Activated T-helper 17 cell treated with anti-CD3 and anti-CD28 coated beads, Interleukin-2, amount 50 U/mL, for 72 hours (primary cell): ENCODE measurements at places on chromosomes 2 and 18.

- ATAC-seq, result no peak
These were observed 99.7 kb upstream of the UGP2 start for GRCh38 chr2:63741884-63742579.

- ATAC-seq, result no peak
These were observed 200.6 kb upstream of the RBMS1 start for GRCh38 chr2:160694221-160694620.

- ATAC-seq, result no peak
These were observed 32.3 kb upstream of the XDH start for GRCh38 chr2:31446848-31447247.

DNA sequence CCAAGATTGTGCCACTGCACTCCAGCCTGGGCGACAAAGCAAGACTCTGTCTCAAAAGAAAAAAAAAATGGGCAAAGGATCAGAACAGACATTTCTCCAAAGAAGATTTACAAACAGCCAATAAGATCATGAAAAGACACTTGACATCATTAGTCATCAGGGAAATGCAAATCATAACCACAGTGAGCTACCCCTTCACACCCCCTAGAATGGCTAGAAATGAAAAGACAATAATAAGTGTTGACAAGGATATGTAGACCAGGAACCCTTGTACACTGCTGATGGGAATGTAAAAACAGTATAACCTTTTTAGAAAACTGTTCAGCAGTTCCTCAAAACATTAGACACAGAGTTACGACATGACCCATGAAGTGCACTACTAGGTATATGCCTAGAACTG is 18.4 kb upstream of the MTERF4 start:
- peak; percentile 72 for ATAC-seq

- ATAC-seq, result no peak
These were observed 13.3 kb upstream of the RPL31 start for GRCh38 chr2:100988630-100989417.

- ATAC-seq, result no peak
These were observed 319.4 kb downstream of the NRXN1 start for GRCh38 chr2:50712569-50712968.

DNA sequence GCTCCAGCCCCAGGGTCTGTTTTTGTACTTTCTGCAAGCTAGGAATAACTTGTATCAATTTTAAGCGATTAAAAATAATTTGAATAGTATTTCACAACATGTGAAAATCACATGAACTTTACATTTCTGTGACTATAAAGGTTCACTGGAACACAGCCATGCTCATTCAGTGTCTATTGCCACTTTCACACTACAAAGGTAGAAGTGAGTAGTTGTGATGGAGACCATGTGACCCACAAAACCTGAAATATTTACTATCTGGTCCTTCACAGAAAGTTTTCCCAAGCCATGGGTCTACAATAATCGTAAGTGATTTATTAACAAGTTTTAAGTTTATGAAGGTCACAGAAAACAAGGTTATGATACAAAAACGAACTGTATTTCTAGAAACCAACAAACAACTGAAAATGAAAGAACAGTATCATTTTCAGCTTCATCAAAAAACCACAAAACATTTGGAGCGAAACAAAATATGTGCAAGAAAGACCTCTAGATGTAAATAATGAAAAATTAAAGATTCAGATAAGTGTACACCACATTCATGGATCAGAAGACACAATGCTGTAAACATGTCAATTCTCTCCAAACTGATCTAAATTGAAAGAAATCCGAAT is 68.9 kb upstream of the DNER start:
- no peak for ATAC-seq

GRCh38 chr2:86039963-86040655 is 65.6 kb downstream of the POLR1A start:
- no peak for ATAC-seq

DNA sequence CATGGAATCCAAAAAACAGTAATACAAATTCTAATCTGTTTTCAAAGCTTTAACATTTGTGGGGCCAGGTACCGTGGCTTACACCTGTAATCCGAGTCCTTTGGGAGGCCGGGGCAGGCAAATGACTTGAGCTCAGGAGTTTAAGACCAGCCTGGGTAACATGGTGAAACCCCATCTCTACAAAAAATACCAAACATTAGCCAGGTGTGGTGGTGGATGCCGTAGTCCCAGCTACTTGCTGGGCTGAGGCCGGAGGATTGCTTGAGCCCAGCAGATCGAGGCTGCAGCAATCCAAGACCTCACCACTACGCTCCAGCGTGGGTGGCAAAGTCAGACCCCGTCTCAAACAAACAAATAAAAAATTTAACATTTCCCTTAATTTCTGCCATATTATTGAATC is 74.3 kb upstream of the SALL3 start:
- ATAC-seq, result no peak

GRCh38 chr2:99836690-99837605 is 305.4 kb downstream of the AFF3 start:
- no peak for ATAC-seq

GRCh38 chr18:2905854-2906703 is 59.3 kb downstream of the EMILIN2 start:
- peak; percentile 64 for ATAC-seq

DNA sequence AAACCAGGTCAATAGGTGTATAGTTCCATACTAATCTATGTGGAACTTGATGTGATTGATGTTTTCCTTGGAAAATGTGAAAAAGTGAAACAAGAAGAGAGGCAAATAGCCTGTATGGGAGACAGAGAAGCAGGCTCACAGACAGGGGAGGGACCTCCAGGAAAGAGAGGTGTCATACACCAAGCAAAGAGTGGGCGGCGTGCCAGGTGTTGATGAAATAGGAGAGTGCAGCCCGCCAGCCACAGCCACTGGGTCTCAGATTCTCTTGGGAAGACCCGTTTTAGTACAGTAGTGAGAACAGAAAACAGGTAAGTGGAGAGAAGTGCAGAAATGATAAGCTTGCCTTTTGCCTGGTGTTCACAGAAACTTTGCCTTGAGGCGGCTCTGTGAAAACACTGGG is 301.9 kb downstream of the ZNF407 start:
- no peak for ATAC-seq

DNA sequence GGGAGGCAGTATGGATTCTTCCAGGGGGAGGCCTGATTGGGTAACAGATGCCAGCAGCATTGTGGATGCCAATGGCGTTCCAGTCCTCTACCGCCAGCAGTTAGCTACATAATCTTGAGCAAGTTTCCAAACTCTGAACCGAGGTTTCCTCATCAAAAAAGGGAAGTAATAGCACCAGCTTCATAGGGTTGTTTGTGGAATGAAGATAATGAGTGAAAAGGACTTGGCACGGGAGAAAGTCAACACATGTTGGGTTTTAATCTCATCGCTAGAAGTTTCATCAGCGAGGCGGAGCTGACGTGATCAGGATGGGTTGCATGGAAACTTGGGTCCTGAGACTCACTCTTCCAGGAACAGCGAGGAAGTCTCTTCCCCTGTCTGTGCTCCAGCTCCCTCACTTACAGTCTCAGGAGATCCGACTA is 266.7 kb downstream of the SH3BP4 start:
- ATAC-seq, result no peak

DNA sequence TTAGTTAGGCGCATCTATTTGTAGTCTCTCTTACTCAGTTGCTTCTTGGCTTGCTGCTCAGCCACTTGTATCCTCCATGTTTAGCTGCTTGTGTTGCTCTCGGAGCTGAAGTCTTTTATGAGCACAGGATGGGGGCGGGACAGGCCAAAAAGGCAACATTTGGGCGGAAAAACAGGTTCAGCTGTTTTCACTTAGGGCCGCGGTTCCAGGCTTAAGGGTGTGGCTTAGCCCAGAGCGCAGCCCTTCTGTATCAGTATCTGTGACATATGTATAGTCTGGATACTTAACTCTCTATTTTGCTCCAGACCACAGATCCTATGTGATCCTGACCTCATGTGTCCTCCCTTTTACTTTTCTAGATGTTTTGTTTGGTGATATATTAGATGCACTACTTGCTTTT is 763.5 kb downstream of the SUCLG1 start:
- no peak for ATAC-seq

GRCh38 chr2:143807671-143808070 is 678.5 kb downstream of the ARHGAP15 start:
- ATAC-seq, result no peak

DNA sequence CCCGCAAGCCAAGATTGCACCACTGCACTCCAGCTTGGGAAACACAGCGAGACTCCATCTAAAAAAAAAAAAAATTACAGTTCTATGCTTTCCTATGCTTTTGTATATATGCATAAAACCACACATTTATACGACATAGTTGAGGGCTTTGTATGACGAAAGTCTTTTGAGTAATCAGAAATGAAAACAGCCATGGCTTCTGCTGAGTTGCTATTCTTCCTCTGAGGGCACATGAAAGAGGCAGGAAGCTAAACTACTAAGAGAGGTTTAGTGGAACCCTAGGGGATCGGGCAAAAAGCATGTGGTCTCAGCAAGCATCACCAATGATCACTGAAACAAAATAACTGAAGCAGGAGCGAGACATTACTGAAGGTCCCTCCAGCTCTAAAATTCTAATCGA is 99.6 kb downstream of the ZAP70 start:
- ATAC-seq, result no peak

DNA sequence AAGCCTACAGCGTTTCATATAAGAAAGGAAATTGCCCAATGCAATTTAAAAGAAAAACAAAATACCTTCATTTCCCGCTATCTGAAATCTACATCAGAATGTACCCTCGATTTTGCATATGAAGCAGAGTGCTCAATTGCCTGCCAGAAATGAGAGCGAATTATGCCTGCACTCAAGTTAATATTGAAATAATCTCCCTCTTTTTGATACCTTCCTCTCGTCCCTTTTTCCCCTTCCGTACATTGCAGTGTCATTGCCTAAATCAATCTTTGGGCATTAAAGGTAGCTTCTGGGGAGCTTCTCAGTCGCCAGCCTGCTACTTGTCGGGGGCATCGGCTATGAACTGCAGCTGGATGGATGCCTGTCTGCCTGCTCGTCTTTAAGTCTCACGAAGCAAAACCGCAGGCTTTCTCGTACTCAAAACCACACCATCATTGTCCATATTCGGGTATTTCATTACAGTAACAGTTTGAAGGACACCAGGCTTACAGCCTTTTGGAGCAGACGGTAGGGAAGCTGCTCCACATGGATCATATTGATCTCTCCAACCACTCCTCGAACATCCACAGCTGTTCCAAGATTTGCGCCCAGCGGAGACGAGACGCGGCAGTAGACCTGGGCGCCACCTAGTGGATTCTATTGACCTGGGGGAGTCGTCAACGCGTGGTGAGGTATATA is 64.0 kb upstream of the HNRNPA3 start:
- peak; percentile 93 for ATAC-seq

- no peak for ATAC-seq
These were observed 43.4 kb upstream of the DSC1 start for GRCh38 chr18:31206071-31206470.

DNA sequence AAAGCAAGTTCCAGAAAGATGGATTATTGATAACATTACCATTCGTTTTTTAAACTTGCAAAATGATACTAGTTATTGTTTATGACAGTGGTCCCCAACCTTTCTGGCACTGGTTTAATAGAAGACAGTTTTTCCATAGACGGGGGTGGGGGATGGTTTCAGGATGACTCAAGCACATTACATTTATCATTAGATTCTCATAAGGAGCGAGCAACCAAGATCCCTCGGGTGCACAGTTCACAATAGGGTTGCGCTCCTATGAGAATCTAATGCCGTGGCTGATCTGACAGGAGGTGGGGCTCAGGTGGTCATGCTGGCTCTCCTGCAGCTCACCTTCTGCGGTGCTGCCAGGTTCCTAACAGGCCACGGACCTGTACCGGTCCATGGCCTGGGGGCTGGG is 86.2 kb downstream of the BCL2 start:
- peak; percentile 52 for ATAC-seq

GRCh38 chr2:128024816-128025215 is 3.0 kb downstream of the SAP130 start:
- no peak for ATAC-seq

DNA sequence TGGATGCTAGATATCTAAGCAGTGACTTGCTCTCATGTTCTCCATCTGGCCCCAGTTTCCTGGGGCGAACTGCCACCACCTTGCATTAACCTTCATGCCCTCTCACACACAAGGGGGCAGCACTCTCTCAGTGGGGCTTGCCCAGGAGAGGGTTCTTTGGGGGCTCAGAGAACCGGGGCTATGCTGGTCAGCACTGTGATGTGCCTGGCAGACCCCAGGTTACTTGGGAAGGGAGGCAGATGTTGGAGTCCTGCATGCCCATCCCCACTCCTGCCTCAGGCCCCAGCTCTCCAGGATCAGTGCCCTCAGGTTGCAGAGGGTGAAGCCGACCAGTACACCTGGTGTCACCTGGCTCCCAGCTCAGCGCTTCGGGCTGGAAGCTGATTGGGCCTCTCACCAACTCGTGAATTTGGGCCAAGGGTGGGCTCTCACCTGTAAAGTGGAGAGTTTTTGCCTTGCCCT is 396.2 kb upstream of the HS6ST1 start:
- no peak for ATAC-seq

DNA sequence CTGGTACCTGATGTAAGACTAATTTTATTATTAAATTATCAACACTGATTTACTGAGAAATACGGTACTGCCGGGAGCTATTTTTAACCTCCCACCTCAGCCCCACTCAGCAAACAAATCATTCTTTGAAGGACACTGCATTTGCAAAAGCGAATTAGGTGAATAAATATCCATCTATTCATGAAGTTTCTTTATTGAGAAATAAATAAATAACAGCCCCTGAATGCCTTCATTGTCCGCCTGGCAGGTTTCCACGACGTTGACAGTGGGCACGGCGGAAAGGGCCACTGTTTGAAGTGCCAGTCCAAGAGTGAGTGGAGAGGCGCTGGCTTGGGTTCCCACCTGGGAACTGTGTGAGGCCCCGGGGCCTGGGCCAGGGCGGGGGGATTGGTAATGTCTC is 15.7 kb downstream of the C1QL2 start:
- ATAC-seq, result no peak

DNA sequence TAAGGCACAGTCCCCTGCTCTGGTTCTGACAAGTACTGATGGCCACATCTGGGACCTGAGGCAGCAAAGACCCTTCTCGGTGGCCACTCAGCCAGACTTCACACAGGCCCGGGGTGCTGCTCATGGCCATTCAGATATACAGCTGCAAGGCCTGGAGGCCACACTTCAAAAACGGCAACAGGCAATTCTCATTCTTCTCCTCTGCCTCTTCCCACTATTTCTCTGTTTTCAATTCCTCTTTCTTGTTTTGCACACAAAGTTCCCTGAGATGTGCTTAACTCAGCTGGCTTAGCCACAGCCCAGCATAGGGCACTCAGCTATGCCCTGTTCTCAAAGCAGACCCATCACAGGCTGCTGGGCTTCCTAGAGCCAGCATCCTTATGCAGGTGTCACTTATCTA is 29.9 kb downstream of the PTPN18 start:
- ATAC-seq, result peak; percentile 16

DNA sequence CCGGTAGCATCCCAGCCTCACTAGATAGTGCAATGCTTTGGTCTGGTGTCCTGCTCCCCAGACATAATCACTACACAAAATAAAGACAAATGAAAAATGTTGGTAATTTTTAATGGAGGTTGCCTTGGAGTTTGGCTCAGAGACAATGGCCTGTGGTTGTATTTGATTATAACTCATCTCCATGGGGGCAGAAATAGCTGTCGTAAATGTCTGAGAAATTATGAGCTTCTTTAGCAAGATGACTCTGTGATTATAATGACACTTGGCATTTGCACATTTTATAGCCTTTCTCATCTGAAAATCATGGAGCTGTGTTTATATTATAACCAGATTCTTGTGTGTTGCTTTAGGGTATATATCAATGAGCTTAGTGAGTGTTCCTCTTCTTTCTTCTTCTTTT is 1779.7 kb upstream of the CELF4 start:
- no peak for ATAC-seq
